ENCODE measurements at places on chromosomes 13 and 19.

DNA sequence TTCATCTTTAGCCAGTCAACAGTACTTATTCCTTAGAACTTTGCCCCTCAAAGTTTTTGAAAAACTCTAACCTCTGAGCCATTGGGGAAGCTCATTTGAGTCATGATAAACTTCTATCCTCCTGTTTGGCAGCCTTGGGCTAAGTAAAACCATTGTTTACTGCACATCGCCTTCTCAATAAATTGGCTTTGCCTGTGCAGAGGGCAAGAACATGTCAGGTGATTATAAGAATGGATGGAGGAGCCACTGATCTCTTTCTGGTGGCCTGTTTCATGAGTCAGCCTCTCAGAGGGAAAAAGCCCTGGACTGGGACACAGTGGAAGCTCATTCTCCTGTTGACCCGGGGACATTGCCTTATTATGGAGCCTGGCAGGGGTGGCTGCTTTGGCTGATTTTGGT, 19.4 kb upstream of the PSG4 start:
- DNase-seq: no peak

DNA sequence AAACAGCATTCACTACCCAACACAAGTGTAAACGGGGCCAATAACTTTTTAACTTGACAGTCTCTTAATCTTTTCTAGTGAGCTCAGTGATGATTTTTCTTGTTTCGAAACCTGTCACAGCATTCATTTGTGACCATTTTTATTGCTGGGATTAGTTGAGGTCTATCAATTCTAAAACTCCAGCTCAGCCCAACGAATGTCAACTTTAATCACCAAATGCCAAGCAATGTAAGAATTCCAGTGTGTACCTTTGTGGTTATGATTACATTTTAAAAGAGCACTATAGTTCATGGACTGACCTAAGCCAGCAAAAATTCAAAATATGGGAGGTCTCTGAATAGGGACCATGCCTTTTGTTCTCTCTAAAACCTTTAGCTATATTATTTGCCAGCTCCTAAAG, 694.3 kb upstream of the SGCG start:
- no peak for DNase-seq

GRCh38 chr13:44694842-44695241, 118.7 kb upstream of the TSC22D1 start:
- DNase-seq: no peak

- no peak for DNase-seq
Observed at GRCh38 chr19:708154-709143, at the start of gene PALM. PALM (plus strand) TSS chr19:708935; CDS start chr19:709147, 212 bp downstream.

DNA sequence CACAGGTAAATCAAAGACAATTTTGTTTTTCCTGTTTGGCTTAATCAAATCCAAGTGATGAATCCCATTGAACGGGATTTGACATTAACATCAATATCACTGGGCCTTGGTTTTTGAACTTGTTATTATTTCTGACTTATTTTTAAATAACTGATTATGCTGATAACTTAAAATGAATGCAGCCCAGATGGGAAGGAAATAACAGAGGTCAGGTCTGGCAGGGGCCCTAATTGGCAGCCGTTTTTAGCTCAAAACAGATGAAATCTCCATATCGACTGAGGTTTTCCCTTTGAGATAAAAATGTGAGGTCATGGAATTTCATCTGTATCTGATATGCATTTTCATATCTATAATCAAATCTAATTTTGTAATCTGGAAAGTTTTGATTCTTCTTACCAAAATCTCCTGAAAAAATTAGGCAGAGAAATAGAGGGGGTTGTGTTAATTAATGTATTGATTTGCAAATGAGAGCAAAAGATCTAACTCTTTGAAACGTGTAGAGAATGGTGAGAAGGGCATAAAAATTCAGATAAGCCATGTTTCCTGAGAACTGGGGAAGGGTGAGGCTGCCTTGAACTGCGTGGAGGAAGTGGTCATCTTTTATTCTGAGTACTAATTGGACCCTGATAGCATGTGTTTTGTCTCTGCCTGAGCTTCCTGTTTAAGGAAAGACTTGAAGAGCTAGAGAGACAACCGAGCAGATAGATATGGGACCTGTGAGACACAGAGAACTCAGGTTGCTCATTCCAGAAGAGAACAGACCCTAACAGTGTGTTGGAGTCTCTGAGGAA, 98.2 kb upstream of the C1QTNF9B start:
- DNase-seq: no peak

DNA sequence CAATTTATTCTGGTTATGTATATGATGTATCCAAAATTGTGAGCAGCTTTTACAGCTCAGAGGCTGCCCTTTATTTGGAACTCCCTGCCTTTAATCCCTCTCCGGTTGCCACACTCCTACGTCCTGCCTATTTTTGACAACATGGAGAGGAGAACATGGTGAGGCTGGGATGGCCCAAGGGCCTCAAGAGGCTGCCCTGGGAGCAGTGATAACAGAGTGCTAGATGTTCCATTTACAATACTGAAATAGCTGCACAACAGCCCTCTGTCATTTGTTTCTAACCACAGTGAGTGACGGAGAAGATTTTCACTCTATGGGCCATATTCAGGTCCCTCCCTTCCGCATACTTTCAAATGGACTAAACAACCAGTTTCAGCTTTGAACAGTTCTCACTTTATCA, 33.4 kb downstream of the STARD13 start:
- no peak for DNase-seq

DNA sequence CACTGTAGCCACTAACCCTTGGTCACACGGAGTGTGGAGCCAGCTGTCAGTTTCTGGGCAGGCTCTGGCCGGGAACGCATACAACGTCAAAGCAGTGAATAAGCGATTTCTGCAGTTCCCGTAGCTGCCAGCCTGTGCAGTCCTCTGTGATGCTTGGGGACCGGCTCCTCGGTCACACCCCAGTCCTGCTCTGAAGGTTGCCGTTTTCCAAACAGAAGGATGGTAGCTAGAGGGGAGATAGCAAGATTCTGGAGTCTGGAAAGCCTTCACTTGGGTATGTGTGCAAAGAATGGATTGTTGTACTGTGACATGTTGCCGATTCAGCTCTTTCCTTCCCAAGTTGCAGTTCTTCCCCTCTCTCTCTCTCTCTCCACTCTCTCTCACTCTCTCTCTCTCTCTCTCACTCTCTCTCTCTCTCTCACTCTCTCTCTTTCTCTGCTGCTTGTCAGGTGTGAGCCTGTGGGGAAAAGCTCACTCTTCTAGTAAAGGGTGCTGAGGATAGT, 38.7 kb upstream of the C1QTNF9 start:
- peak; percentile 38 for DNase-seq

- DNase-seq: no peak
Observed at GRCh38 chr13:44199627-44200207, 173.9 kb upstream of the SERP2 start.

GRCh38 chr13:102620516-102620915, 23.7 kb downstream of the TPP2 start:
- DNase-seq: no peak
